ENCODE measurements at places on chromosomes 7 and 10.

DNA sequence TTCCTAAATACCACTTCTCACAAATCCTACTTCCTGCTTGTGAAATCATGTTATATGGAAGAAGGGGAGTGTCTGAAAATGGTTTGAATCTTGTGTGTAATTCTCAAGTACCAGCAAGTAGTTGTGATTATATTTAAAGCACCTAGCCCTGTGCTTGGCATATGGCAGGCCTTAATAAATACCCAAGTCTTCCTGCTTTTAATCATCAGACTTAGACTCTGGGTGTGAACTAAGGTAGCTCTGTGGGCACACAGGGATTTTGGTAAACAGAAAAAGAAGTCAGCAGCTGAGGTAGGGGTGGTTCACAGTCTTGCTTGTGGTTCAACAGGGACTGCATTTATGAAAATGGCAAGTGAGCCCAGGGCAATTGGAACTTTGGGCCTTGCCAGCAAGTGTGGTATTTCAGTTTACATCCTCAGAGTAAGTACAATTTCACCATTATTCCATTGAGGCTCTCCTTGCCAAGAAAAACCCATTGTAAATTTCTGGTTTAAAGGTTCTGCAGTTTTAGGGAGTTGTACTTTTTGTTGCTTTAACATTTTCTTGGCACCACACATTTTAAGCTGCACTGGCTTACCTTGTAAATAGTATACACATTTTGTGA, 215.5 kb downstream of the AUTS2 start:
- DNase-seq, result no peak

DNA sequence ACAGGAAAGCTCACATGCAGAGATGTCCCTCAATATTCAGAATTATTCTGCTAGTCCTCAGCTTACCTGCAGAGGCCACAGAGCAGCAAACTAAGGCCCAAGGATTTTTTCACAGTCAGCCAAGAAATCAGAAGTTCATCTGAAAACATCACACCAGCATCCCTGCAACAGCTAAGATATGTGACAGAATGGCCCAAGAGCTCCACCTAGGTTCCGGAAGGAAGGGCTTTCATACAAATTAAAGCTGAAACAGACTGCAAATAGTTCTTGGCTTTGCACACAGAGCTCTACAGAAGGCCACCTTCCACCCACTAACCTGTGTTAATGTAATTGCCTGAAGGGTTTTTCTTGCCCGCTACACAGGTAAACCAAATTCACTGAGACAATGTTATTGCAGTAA, 438.8 kb upstream of the C7orf33 start:
- no peak for DNase-seq

GRCh38 chr10:108582888-108583287, 1340.4 kb downstream of the XPNPEP1 start:
- DNase-seq, result no peak

DNA sequence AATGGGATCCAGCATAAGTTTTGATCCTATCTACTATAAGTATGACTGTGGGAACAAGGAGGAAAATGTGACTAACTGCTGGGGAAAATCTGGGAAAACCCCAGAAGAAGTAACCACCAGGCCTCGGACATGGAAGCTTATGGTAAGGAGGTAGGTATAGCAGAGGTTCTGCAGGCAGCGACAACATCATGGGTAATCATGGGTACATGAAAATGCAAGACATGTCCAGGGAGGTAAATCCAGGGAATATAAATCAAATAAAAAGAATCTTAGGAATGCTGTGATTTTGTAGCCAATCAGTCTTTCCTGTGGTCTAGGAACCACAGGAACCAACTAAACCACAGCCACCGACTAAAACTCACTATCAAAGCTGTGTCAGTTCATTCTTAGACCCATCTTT, 168.3 kb upstream of the NPY start:
- no peak for DNase-seq

GRCh38 chr10:103915796-103916195, 2.2 kb downstream of the STN1 start:
- no peak for DNase-seq

DNA sequence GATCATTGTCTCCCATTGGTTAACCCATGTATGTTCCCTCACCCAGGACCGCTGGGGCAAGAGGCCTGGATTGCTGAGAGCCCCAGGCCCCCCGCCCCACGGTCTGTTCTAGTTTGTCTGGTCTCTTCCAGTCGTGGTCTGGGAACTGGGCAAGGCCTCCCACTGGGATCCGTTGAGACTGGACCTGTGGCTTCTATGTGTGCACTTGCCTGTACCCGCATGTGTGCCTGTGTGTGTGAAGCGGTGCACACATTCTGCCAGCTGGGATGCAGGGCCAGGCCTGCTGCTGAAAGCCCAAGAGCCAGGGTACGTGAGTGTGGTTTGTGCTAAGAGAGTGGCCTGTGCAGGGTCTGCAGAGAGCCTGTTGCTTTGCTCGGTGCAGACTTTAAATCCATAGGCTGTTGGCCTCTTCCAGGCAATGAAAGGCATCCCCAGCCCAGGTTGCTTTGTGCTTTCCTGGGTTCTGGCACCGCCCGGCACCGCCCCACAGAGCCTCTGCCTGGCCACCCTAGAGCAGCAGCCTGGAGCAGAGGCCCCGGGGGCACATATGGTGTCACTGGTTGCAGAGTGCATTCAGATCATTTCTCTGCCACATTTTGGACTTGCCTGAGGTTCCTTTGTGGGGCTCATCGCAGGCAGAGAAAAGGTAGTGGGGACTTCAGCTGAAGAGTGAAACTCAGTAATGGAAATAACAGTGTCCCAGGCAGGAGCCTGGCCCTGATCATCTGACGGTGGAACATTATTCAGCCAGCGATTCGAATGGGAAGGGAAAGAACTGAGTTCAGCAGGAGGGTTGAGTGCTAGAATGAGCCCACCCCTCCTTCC, 215.5 kb downstream of the GLRX3 start:
- no peak for DNase-seq

- DNase-seq, result no peak
Measured at GRCh38 chr7:157009170-157009777, 1.2 kb downstream of the MNX1 start.

DNA sequence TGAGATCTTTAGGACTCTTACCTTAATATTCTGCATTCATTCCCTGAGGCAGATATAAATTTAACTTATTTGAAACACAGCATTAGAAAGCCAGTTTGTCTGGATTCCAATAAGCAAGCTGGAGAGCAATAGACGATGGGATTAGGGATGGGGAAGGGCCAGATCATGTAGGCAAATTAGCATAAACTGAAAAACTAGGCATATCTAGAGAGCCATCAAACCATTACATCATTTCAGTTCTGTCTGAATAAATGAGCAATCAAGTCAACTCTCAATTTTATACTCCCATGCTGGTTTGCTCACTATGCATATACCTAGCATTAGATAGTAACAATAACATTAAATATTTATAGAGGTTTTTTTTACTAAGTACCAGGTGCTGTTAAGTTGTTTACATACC, 583.6 kb upstream of the LRRN3 start:
- no peak for DNase-seq

- no peak for DNase-seq
Measured at GRCh38 chr7:93352881-93353280, 120.7 kb downstream of the VPS50 start.

GRCh38 chr7:15749631-15750030, 63.1 kb upstream of the MEOX2 start:
- DNase-seq, result no peak

Data from SIG-M5 (cell line).